ENCODE measurements at places on chromosomes 12 and 14. TPM values are rescaled to one million over a fixed set of nuclear protein-coding genes. Genes with fewer than 3 reads are reported as not detected.

PLEKHD1 gene
- not detected for total RNA-seq

CDKN3 gene
- total RNA-seq: 31.3 TPM

CLEC4C gene
- not detected for total RNA-seq

TAS2R7 gene
- not detected for total RNA-seq

TRIM9 gene
- total RNA-seq: 0.30 TPM

SPTB gene
- total RNA-seq: not detected

RTN1 gene
- total RNA-seq: not detected

MEG3 gene
- total RNA-seq: 3.8 TPM

RERG gene
- not detected for total RNA-seq

AKAP5 gene
- total RNA-seq: not detected

EMP1 gene
- 135 TPM for total RNA-seq

KLRC4 gene
- not detected for total RNA-seq

RPL10L gene
- total RNA-seq: not detected

All from hair follicular keratinocyte (primary cell).